Stimulated activated CD4-positive, alpha-beta T cell treated with anti-CD3 and anti-CD28 coated beads, Interleukin-12 subunit alpha, Interleukin-12 subunit beta, amount 100 ng/mL, for 24 hours (primary cell): ENCODE measurements at places on chromosomes 5 and 9.

GRCh38 chr9:130892477-130893304 lies 3.9 kb downstream of the QRFP start:
- DNase-seq: no peak

GRCh38 chr5:26894719-26895263 lies 143.6 kb downstream of the CDH9 start:
- no peak for DNase-seq

DNA sequence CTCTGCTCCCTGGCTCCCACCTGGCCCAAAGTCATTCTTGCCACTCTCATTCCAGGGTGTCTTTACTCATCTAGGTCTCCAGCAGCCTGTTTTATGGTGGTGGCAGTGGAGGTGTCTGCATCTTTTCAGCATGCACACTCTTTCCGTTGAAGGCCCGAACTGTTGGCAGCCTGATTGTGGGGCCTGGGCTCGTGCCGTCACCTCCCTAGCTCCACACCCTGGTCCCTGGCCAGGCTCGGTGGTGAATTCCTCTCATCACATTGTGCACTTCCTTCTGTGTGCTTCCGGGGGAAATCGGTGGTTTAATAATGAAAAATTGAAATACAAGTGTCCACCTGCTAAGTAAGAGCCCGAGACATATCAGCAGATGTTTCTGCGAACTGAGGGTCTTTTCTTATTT lies 214.3 kb downstream of the TRIO start:
- DNase-seq: no peak

DNA sequence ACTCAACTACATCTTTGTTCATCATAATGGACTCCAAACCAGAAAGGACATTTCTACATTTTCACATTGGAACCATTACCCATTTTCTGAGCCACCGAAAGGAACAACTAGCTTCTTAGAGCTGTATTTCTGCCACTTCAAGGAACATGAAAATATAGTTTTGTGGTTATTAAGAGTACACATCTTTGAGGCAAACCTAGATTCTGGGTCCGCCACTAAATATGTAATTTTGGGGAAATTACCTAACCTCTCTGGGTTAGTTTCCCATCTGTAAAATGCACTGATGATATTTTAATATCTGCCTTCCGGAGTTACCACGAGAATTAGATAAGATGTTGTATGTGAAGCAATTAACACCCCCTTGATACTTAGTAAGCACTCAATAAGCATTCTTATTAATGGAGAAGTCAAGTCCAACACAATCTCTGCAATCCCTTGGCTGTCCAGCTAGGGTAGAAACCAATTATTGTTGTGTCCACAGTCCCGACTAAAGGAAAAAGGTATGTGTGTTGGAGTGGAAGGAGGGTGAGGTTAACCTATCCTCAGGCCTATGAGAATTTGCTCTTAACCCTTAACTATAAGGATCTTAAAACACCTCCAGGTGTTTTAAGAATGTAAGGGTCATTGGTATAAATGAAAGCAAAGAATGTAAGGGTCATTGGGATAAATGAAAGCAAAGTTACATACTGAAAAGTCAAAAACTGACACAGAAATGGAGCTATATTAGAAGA lies 94.0 kb upstream of the PTGER4 start:
- no peak for DNase-seq

- no peak for DNase-seq
Measured at GRCh38 chr5:64144425-64145215, 21.0 kb upstream of the RNF180 start.
